GM12892 (cell line): ENCODE measurements at places on chromosomes 11 and 22.

GRCh38 chr22:46686221-46687047 is 51.6 kb downstream of the CERK start:
- no peak for DNase-seq

DNA sequence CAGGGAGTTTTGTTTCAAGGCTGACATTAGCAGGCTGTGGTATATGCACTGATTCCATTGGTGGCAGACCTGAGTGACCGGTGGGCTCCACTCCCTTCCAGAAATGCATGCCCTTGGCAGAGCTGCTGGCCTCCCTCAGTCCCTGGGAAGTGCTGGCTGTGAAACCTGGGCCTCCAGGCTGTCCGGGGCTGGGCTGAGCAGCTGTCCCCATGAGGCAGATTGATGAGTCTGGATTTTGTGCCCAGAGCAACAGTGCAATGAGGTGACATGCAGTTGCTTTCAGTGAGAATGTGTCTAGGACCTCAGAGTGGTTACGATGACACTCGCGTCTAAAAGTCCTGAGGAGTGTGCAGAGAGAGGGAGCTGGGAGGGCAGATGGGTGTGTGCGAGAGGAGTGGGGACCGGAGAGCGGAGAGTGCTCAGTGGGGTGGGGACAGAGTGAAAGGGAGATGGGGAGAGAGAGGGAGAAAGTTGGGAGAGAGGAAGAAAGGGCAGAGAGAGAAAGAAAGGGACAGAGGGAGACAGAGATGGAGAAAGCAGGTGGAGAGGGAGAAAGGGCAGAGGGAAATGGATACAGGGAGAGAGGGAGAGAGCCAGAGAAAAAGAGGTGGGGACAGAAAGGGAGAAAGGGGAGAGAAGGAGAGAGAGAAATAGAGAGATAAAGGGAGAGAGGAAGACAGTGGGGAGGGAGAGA is 978.3 kb downstream of the BRD1 start:
- DNase-seq = no peak

DNA sequence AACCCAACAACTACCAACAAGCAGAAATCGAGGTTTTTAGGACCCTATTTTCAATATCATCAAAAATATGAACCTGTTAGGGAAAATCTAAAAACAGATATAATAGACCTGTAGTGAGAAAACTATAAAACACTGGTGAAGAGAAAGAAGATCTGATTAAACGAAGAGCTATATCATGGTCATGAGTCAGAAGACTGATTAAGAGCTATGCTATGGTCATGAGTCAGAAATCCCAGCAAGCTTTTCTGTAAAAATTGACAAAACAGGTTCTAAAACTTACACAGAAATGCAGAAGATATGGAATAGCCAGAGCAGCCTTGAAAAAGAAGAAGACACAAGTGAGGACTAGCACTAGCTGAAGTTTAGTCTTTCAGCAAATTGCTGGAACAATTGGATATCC is 345.0 kb downstream of the TBC1D22A start:
- DNase-seq = no peak

GRCh38 chr22:23113067-23113846 is 28.5 kb downstream of the RSPH14 start:
- no peak for DNase-seq

DNA sequence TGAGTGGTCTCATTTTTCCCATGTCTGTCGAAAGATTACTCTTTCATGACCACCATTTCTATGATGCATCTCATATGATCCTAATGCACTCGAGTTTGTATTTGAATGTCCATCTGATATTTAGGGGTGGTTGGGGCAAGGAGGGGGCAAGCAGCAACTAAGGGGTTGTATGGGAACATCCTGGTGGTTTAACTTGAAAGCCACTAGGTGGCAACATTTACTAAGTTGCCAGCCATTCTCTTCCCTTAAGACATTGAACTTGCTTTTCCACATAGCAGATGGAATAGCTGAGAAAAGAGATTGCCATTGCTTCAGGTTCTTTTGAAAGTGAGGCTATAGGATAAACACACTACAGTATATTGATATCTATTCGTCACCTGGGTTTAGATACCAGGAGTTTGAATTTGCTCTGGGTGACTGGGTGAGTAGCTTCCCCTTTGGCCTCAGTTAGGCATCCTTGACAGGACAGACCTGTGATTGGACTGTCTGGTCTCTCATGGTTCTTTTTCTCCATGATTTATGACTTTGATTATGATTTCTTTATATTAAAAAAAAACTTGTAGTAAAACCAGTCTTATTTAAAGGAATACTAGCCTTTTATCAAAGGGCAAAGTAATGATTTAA is 32.4 kb downstream of the NF2 start:
- DNase-seq = no peak

- DNase-seq = no peak
Observed at GRCh38 chr22:46547883-46548244, 10.4 kb upstream of the CELSR1 start.

DNA sequence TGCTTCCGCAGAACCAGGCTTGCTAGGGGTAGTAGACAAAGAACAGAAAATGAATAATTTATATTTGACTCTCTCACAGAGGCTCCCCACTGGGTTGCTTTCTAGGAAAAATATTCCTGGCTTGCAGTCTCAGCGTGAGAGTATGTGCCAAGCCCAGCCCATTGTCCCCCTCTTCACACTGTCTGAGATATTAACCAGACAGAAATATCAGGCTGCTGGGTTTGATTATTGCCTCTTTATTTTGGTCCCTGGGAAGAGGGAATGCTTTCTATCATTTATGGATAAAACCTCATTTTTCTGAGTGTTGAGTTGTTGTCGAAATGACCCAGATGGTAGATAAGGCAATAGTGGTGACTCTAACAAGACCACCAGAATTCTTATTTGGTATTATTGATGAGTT is 367.9 kb downstream of the METTL15 start:
- no peak for DNase-seq

DNA sequence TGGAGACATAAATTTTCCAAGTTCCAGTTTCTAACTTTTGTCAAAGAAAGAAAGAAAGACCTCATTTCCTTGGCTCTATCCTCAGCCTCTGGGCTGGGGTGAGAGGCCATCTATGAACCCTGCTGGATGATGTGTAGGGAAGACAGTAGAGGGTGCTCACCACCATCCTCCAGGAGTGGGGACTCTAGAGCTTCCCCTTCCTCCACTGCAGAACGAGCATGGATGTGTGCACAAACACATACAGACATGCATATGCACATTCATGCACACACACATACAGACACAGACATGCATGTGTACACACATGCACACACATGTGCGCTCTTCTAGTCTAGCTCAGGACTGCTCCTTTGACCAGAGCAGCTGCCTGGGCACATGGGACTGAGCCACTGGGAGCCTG is 565.8 kb downstream of the BUD13 start:
- no peak for DNase-seq
